Stimulated activated CD4-positive, alpha-beta T cell treated with anti-CD3 and anti-CD28 coated beads, Interleukin-4, amount 100 ng/mL, for 24 hours (primary cell): ENCODE measurements at places on chromosomes 1 and 21.

DNA sequence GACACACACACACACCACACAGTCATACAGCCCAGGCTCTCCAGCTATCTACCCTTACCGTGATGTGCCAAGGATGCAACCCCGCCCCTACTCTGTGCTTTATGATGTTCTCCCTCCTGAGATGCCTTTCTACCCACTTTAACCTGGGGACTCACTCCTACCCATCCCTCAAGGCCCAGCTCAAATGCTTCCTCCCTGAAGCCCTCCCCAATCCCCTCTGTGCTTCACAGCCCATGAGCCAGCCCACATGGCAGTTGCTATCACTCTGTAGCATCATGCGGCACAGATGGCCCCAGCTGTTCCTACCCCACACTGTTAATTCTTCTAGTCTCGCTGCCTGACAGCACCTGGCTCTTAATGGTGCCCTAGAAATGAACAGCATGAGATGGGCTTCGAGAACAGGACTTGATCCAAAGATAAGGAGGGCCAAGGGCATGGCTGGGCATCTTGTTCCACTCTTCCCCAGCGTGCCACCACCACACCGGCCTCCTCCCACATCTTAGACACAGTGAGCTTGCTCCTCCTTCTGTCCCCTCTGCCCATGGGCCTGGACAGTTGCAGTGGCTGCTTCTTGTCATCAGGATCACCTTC lies 109.8 kb downstream of the GLIS1 start:
- DNase-seq = no peak

- no peak for DNase-seq
Measured at GRCh38 chr1:48233666-48234485, 11.4 kb downstream of the SLC5A9 start.

DNA sequence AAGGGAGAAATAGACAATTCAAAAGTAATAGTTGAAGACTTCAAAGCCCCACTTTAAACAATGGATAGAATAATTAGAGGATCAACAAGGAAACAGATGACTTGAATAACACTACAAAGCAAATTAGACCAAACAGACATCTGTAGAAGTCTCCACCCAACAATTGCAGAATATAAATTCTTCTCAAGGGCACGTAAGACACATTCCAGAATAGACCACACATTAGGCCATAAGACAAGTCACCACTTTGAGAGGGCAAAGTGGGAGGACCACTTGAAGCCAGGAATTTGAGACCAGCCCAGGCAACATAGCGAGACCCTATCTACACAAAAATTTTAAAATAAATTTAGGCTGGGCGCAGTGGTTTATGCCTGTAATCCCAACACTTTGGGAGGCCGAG lies 20.5 kb upstream of the RNF186 start:
- DNase-seq = no peak

DNA sequence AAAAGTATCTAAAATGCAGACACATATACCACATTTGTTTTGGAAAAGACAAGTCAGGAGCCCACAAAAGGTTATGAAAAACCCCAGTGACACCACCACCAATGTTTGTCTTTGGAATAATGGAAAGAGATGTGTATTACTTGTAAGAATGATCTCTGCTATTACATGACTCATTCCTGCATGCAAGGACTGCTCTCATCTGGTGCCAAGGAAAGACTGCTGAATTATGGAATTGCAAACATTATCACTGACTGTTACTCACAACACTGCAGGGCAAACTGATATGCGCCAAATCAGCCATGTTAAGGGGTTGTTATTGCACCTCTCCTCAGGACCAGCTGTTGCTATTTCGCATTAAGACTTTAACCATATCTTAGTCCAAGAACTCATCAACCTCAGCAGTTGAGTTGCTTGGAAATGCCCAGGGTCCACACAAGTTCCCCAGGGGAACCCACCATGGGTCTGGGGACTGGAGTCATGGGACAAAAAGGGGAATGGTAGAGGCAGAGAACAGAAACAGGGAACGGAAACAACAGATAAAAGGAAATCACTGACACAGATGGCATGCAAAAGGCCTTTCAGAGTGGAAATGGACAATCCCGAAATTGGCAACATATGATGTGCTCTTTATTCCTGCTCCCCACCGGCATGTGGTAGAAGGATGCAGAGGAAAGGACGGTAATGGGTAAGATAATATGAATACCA lies 34.4 kb downstream of the CAPZB start:
- DNase-seq = no peak

DNA sequence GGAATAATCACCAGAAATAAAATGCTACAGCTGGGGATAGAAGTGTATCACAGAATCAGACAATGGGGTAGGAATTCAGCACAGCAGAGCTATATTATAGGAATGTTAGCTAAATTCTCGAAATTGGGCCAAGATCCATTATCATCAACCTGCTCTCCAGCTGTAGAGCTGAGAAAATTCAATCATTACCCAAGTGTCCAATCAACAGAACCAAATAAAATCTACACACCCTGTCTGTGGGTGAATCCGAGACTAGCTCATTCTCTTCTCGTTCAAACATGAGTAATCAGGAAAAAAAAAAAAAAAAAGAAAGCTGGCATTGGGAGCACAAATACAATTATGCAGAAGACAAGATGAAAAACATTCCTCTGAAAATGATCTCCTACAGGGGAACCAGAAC lies 119.2 kb downstream of the CDC7 start:
- no peak for DNase-seq

DNA sequence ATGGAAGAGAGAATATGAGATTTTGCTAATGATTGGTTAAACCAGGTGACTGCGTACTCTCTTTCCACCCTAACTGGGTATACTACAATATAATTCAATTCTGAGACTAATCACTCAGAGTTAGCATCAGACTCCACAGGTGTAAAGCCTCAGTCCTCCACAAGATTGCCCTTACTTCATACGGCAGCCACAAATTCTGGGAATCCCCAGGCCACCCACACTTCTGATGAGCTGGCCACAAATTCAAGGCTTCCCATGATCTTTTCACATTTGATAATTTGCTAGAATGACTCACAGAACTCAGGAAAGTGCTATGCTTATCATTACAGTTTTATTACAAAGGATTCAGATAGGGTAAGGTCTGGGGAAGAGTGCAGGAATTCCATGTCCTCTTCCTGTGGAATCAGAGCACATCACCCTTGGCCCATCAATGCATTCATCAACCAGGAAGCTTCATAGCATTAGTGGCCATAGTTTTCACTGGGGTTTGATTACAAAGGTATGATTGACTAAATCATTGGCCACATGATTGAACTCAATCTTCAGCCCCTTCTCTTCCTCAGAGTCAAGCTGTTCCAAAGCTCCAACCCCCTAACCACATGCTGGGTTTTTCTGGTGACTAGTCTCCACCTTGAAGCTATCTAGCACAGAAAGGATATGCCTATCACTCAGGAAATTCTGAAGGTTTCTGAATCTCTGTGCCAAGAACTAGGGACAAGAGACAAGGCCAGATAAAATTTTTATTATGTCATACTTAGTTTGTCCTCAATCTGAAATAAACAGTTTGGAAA lies 131.7 kb downstream of the HHIPL2 start:
- DNase-seq = peak; percentile 60
